ENCODE measurements at places on chromosomes 13 and 19. TPM values are rescaled to one million over a fixed set of nuclear protein-coding genes. Genes with fewer than 3 reads are reported as not detected.
A peak's percentile ranks its signal among the peaks of the same experiment; 100 is the strongest.

The CERS1 gene
- 0.42 TPM for total RNA-seq

DNA sequence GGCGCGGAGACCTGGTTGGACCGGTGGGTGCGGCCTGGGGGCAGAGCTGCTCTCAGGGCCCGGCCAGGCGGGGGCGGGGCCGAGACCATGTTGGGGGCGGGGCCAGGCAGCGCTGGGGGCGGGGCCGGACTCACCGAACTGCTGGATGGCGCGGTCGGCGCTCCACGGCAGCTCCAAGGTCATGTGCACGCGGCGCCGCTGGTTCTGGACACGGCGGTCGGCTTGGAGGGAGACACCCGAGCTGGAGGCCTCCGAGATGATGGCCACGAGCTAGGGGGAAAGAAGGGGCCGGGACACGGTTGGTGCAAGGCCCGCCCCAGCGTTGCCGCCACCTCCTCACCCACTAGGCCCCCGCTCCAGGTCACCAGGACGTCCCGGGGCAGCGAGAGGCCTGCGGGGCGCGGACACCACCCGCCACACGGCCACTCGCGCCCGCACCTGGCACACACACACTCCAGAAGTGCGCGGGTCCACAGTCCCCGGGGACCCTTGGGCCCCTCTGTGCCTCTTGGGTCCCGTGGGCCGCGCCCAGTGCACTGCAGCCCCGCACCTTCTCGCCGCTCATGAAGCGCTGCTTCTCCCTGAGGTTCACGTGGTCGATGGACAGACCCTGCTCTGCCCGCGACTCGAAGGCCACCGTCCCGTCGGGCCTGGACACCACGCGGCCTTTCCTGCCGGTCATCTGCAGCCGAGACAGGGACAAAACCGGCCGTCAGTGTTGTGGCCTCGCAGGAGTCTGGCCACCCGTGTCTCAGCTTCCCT lies 8.7 kb downstream of the GPX4 start:
- H3K27ac ChIP-seq = peak overlapping the region; percentile 76
- no peaks in the 10 kb centered on the region for H3K27me3 ChIP-seq
- peaks cover 21% of the 10 kb centered on the region for H3K4me1 ChIP-seq
- DNase-seq = no peak
- no peak overlapping the region for H3K4me3 ChIP-seq

DNA sequence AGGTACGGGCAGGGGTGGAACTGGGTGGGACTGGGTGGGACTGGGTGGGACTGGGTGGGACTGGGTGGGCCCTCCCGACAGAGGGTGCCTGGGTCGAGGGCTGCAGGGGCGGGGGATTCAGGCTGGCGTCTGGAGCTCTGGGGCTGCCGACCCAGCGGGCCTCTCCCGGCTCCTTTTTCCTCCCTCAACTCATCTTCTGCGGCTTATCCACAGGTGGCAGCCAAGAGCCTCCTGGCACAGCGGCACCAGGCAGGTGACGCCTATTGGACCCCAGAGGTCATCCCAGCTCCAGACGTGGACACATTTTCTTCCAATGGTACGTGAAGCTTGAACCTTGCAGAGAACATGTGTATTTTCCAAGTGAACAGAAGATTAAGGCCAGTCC lies 533 bp downstream of the ZNF544 start:
- H3K4me1 ChIP-seq = peaks cover 20% of the 10 kb centered on the region
- H3K36me3 ChIP-seq = peaks cover 48% of the 10 kb centered on the region
- H3K27ac ChIP-seq = peak overlapping the region; percentile 76
- no peak for DNase-seq

DNA sequence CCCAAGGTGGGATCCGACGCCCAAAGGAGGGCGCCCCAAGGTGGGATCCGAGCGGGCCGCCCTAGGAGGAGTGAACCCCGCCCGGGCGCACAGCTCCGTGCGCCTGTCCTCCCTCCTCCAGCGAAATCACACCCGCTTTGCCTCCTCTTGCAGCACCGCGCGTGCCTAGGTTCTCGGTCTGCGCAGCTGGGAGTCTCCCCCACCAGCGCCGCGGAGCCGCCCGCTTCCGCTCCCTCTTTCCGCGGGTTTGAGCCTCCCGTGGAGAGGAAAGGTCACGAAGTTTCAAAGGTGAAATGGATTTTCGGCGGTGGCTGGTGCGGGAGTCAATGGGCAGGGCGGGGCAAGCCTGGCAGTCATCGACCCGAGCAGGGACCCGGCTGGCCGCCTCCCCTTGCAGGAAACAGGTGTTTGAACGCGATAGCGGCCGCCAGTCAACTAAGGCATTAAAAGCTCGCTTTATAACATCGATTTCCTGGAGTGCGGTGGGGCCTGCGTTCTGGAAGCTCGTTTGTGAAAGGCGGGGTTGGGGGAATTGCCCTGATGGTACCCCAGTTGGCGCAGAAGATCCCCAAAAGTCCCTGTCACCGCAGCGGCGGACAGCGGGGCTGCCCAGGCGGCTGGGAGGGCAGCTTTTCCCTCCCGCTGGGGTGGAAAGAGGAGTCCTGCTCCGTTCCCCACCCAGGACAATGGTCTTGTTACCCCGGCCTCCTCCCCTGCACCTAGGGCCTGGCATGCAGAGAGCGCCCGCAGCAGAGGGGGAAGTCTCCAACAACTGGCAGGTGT lies 9.0 kb upstream of the SOX1 start:
- H3K4me3 ChIP-seq = no peak overlapping the region
- H3K27me3 ChIP-seq = peaks cover 79% of the 10 kb centered on the region
- no peak for DNase-seq
- no peaks in the 10 kb centered on the region for H3K36me3 ChIP-seq
- H3K4me1 ChIP-seq = peaks cover 69% of the 10 kb centered on the region
- H3K27ac ChIP-seq = no peak overlapping the region

- no peak for DNase-seq
- no peak overlapping the region for H3K27ac ChIP-seq
- H3K36me3 ChIP-seq = no peaks in the 10 kb centered on the region
- no peak overlapping the region for H3K4me3 ChIP-seq
These were observed 181.2 kb downstream of the DNAJC15 start for GRCh38 chr13:43204591-43204990.

GRCh38 chr19:7565332-7565731 lies 29.8 kb downstream of the PNPLA6 start:
- peaks cover 26% of the 10 kb centered on the region for H3K36me3 ChIP-seq
- DNase-seq = no peak
- no peaks in the 10 kb centered on the region for H3K4me1 ChIP-seq
- no peak overlapping the region for H3K4me3 ChIP-seq

- peak overlapping the region; percentile 9 for H3K4me3 ChIP-seq
- peaks cover 16% of the 10 kb centered on the region for H3K4me1 ChIP-seq
- no peak overlapping the region for H3K27ac ChIP-seq
- no peak for DNase-seq
These were observed 18.6 kb downstream of the GJA3 start for GRCh38 chr13:20142023-20142926.

DNA sequence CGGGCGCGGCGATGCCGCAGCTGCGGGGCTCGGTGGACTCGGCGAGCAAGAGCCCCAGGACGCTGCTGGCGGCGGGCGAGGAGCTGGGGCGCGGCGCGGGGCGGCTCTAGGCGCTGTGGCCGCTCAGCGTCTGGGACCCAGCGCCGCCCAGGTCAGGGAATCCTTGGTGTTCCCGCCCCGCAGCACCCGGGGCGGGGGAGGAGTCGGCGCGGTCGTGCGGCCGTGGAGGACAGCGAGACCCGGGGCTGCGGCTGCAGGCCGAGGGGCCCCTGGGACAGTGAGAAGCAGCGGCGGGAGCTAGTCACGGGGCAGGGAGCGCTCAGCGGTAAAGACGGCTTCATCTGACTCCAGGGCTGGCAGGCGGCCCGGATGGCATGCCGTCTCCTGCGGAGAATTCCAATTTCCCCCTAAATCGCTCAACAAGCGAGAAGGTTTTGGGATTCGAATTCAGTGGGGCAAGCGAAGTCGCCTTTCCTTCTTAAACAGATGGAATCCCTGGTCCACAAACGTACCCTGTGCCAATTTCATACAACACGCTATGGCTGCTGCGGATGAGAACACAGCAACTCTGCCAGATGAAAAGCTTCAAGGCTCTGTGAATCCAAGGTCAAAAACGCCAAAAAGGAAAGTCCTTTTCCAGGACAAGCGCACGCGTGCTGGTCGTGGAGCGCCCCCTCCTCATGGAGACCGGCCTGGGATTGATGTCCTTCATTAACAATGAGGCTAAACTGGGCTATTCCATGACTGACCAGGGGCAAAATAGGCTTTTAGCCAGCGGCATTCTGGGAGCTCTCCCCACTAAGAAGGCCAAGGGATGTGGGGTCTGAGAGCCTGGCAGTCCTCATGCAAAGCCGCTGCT lies 4.2 kb upstream of the ZSCAN4 start:
- peak overlapping the region; percentile 88 for H3K27ac ChIP-seq
- peaks cover 6% of the 10 kb centered on the region for H3K4me1 ChIP-seq
- no peaks in the 10 kb centered on the region for H3K36me3 ChIP-seq
- no peaks in the 10 kb centered on the region for H3K27me3 ChIP-seq
- no peak for DNase-seq

GRCh38 chr13:95509521-95510310 lies 42.8 kb upstream of the CLDN10 start:
- H3K4me1 ChIP-seq = no peaks in the 10 kb centered on the region
- no peaks in the 10 kb centered on the region for H3K27me3 ChIP-seq
- H3K4me3 ChIP-seq = no peak overlapping the region
- no peak overlapping the region for H3K27ac ChIP-seq
- no peak for DNase-seq

DNA sequence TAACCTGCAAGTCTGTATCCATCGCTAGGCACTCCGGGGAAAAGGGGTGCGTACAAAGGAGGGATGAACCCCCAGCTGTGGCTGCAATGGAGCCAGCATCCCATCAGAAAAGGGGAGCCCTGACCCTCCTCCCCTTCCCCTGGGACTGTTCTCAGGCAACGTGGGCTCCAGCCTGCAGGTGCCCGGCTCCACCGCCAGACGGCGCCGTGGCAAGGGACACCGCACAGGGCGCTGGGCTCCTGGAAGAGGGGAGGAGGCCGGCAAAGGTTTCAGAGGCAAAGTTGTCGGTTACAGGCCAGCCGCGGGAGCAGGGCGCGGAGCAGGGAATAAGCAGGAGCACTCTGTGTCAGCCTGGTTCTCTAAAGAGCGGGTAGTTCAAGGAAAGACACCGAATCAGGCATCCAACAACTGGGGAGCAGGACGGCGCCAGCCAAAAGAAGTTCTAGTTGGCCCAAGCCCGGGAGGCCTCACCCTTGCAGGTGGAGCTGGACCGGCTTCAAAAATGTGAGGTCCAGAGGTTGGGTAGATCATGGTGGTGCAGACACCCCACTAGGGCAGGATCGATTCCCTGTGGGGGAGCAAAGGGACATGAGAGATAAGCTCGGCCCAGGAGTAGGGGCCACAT lies 53.0 kb upstream of the ATP12A start:
- H3K27ac ChIP-seq = no peak overlapping the region
- peaks cover 3% of the 10 kb centered on the region for H3K4me1 ChIP-seq
- H3K36me3 ChIP-seq = no peaks in the 10 kb centered on the region
- no peak for DNase-seq
- no peak overlapping the region for H3K4me3 ChIP-seq

- no peaks in the 10 kb centered on the region for H3K27me3 ChIP-seq
- no peak overlapping the region for H3K4me3 ChIP-seq
- H3K4me1 ChIP-seq = peaks cover 54% of the 10 kb centered on the region
- no peak for DNase-seq
These were observed 5.7 kb downstream of the ANKRD27 start for GRCh38 chr19:32669310-32669709.

All from esophagus muscularis mucosa (tissue), 4 donors.